ENCODE measurements at places on chromosomes 6 and 20. TPM values are rescaled to one million over a fixed set of nuclear protein-coding genes. Genes with fewer than 3 reads are reported as not detected.

DNA sequence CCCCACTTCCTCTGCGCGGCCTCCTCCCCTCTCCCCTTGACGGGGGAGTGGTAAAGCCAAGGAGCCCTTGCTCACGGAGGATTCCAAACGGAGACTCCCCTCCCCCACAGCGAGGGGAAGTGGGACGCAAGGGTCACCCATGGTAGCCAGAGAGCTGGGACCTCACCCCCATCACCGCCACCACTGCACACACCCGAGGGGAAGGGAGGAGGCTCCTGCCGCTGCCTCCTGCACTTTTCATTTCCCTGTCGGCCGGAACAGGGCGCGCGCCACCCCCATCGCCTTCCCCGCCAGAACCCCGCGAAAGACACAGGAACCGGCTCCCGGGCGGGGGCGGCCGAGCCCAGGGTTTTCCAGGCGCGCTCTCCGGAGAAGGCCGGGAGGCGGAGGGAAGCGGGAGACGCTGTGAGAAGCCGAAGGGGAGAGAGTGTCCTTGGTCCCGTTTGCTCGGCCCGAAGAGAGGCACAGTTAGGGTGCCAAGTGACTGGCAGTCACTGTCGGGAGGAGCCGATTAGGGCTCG, 789 bp downstream of the CCND3 start:
- peak overlapping the region; percentile 98 for H3K4me3 ChIP-seq
- peak; percentile 69 for DNase-seq
- H3K27ac ChIP-seq = peak overlapping the region; percentile 97
- H3K4me1 ChIP-seq = peaks cover 69% of the 10 kb centered on the region
- peaks cover 13% of the 10 kb centered on the region for H3K36me3 ChIP-seq
- H3K27me3 ChIP-seq = no peaks in the 10 kb centered on the region

- peak within 1 kb of the TSS; percentile 96 for H3K27ac ChIP-seq
- no peaks in the 10 kb centered on the region for H3K27me3 ChIP-seq
- H3K4me3 ChIP-seq = peak within 1 kb of the TSS; percentile 93
- peaks cover 56% of the 10 kb centered on the region for H3K4me1 ChIP-seq
- peak; percentile 65 for DNase-seq
- H3K36me3 ChIP-seq = peaks cover 40% of the 10 kb centered on the region
Measured at GRCh38 chr6:26457806-26458688, at the start of gene BTN2A1. BTN2A1 (plus strand) TSS chr6:26457955; CDS start chr6:26458637, 682 bp downstream.

- peaks cover 97% of the 10 kb centered on the region for H3K4me1 ChIP-seq
- no peaks in the 10 kb centered on the region for H3K36me3 ChIP-seq
- H3K27me3 ChIP-seq = no peaks in the 10 kb centered on the region
- H3K4me3 ChIP-seq = peak overlapping the region; percentile 31
- DNase-seq = no peak
- H3K27ac ChIP-seq = peak overlapping the region; percentile 48
Measured at GRCh38 chr6:128516514-128516898, 3.9 kb downstream of the PTPRK start.

SEMG1 gene
- total RNA-seq = not detected

GRCh38 chr6:166778046-166778445, 151.0 kb upstream of the RPS6KA2 start:
- no peak for DNase-seq
- H3K4me3 ChIP-seq = no peak overlapping the region
- no peaks in the 10 kb centered on the region for H3K36me3 ChIP-seq
- peaks cover 31% of the 10 kb centered on the region for H3K27me3 ChIP-seq
- H3K4me1 ChIP-seq = no peaks in the 10 kb centered on the region

DNA sequence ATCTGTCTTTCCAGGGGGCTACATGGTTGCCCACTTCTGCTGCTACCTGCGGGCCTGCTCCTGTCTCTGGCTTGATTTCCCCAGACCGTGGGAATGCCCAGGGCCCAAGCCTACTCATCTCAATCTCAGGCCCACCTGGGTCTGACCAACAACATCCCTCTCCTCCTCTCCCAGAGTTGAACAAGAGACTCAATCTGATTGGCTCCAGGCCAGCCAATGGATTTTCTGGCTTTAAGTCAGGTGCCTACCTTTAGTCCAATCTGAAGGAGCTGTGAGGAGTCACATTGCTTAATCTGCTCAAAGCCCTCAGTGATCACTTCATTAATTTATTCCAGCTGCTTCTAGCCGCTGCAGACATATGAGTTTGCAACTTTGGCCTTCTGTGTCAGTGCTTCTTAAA, 162.4 kb upstream of the KCNG1 start:
- H3K27me3 ChIP-seq = peaks cover 77% of the 10 kb centered on the region
- no peaks in the 10 kb centered on the region for H3K36me3 ChIP-seq
- no peak overlapping the region for H3K27ac ChIP-seq
- no peak overlapping the region for H3K4me3 ChIP-seq
- no peaks in the 10 kb centered on the region for H3K4me1 ChIP-seq

DNA sequence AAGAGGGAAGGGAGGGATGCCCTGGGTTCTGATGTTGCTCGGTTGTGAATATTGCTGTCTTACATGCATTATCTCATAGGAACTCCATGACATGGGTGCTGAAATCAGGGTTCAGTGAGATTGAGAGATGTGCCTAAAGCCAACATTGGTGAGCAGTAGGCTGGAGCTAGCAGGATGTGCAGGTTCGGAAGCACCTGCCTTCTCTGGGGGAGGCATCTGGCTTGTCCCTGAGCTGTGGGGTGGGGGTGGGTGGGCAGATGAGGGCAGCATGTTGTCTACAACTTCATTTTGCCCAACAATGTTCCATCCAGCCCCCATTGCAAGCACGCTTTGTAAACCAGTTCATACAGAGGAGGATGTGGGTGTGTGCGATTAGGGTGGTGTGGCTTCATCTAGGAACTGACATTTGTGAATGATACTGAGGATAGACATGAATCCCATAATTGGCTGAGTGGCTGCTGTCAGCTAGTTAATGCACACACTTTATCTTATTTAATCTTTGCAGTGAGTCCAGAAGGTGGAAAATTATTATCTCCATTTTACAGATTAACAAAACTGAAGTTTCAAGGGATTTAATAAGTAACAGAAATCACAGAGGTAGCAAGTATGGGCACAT, 119.4 kb downstream of the SYNDIG1 start:
- H3K27me3 ChIP-seq = no peaks in the 10 kb centered on the region
- no peak overlapping the region for H3K4me3 ChIP-seq
- H3K27ac ChIP-seq = no peak overlapping the region
- no peaks in the 10 kb centered on the region for H3K36me3 ChIP-seq
- DNase-seq = no peak
- H3K4me1 ChIP-seq = no peaks in the 10 kb centered on the region

DNA sequence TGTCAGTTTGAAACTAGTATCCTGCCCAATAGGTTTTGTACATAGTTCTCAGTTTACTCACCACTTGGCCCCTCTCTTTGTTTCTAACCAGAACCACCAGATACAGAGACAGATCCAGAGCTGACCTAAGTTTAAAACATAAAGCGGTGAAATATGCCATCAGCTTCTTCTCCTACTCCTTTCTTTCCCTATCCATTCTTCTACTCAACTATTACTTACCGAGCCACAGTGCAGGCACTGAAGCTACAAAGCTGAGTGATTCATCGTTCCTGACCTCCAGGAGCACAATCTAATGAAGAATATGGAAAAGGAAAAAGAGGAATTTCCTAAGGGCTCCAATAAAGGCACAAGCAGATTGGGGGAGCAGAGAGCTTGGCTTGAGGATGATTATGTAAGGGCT, 286.0 kb downstream of the FOXC1 start:
- no peak overlapping the region for H3K27ac ChIP-seq
- no peaks in the 10 kb centered on the region for H3K36me3 ChIP-seq
- H3K27me3 ChIP-seq = no peaks in the 10 kb centered on the region

- H3K27me3 ChIP-seq = no peaks in the 10 kb centered on the region
- H3K27ac ChIP-seq = peak overlapping the region; percentile 66
- DNase-seq = no peak
- H3K36me3 ChIP-seq = no peaks in the 10 kb centered on the region
- peak overlapping the region; percentile 33 for H3K4me3 ChIP-seq
Measured at GRCh38 chr6:75613056-75613501, 11.4 kb downstream of the SENP6 start.

GRCh38 chr6:3119040-3119723, 671 bp downstream of the BPHL start:
- H3K27me3 ChIP-seq = no peaks in the 10 kb centered on the region
- peak overlapping the region; percentile 93 for H3K27ac ChIP-seq
- no peak for DNase-seq
- H3K4me3 ChIP-seq = peak overlapping the region; percentile 96
- H3K36me3 ChIP-seq = peaks cover 14% of the 10 kb centered on the region
- H3K4me1 ChIP-seq = peaks cover 21% of the 10 kb centered on the region

ZNF217 gene
- 5.4 TPM for total RNA-seq

RFX6 gene
- not detected for total RNA-seq

GRCh38 chr6:152720974-152721373, 23.3 kb downstream of the MYCT1 start:
- no peak overlapping the region for H3K4me3 ChIP-seq
- DNase-seq = no peak
- peaks cover 4% of the 10 kb centered on the region for H3K36me3 ChIP-seq
- H3K4me1 ChIP-seq = no peaks in the 10 kb centered on the region
- H3K27ac ChIP-seq = no peak overlapping the region

CCN2 gene
- 33.0 TPM for total RNA-seq

GRCh38 chr6:90156861-90157260, 139.8 kb downstream of the BACH2 start:
- H3K27ac ChIP-seq = no peak overlapping the region
- DNase-seq = no peak
- H3K27me3 ChIP-seq = no peaks in the 10 kb centered on the region
- no peak overlapping the region for H3K4me3 ChIP-seq
- peaks cover 15% of the 10 kb centered on the region for H3K4me1 ChIP-seq

CALHM6 gene
- 1.7 TPM for total RNA-seq

GRCh38 chr6:158237656-158238055, 69.5 kb downstream of the GTF2H5 start:
- no peaks in the 10 kb centered on the region for H3K27me3 ChIP-seq
- no peak overlapping the region for H3K4me3 ChIP-seq
- peaks cover 23% of the 10 kb centered on the region for H3K4me1 ChIP-seq
- H3K36me3 ChIP-seq = no peaks in the 10 kb centered on the region

- H3K36me3 ChIP-seq = no peaks in the 10 kb centered on the region
- DNase-seq = no peak
- peak overlapping the region; percentile 65 for H3K4me3 ChIP-seq
- peaks cover 21% of the 10 kb centered on the region for H3K27me3 ChIP-seq
- peaks cover 32% of the 10 kb centered on the region for H3K4me1 ChIP-seq
- H3K27ac ChIP-seq = peak overlapping the region; percentile 79
Measured at GRCh38 chr6:10587656-10588406, 66.7 kb downstream of the GCNT2 start.

BICRAL gene
- 12.0 TPM for total RNA-seq

MYLK2 gene
- total RNA-seq = 0.25 TPM

RCAN2 gene
- 312 TPM for total RNA-seq

BPIFB4 gene
- not detected for total RNA-seq
